ENCODE measurements at places on chromosomes 1 and 21.

GRCh38 chr1:213942061-213942460 is 45.7 kb upstream of the PROX1 start:
- DNase-seq = no peak

GRCh38 chr1:7539769-7540175 is 231.3 kb upstream of the VAMP3 start:
- DNase-seq = no peak

DNA sequence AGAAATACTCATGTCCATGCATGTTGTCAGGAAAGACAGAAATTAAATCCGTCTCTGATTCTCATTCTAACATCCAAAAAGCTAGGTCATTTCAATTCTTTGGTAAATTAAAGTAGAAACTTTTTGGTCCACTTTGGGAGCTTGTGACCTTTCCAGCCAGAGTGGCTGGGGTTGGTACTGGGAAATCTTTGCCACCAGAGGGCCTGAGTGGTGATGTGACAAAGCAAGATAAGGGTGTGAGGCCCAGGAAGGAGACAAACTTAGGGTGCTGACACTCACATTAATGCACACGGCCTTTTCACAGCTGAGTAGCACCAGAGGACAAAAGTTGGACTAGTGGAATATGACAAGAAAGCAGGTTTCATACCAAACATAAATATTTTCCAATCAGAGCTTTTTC is 144.3 kb downstream of the DNM3 start:
- peak; percentile 8 for DNase-seq

GRCh38 chr1:15353839-15354579 is 55.7 kb upstream of the EFHD2 start:
- no peak for DNase-seq

GRCh38 chr1:65009724-65010420 is 43.5 kb upstream of the JAK1 start:
- DNase-seq = no peak

DNA sequence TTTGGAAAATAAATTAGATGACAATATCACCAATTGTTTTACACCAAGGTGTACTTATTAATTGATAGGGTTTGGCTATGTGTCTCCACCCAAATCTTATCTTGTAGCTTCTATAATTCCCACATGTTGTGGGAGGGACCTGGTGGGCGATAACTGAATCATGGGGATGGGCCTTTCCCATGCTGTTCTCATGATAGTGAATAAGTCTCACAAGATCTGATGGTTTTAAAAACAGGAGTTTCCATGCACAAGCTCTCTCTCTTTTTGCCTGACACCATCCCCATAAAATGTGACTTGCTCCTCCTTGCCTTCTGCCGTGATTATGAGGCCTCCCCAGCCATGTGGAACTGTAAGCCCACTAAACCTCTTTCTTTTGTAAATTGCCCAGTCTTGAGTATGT is 131.0 kb upstream of the LMO4 start:
- DNase-seq = no peak

GRCh38 chr1:64497088-64497883 is 27.4 kb downstream of the CACHD1 start:
- DNase-seq = no peak

- DNase-seq = no peak
Observed at GRCh38 chr21:25571726-25572121, 35.6 kb downstream of the MRPL39 start.

DNA sequence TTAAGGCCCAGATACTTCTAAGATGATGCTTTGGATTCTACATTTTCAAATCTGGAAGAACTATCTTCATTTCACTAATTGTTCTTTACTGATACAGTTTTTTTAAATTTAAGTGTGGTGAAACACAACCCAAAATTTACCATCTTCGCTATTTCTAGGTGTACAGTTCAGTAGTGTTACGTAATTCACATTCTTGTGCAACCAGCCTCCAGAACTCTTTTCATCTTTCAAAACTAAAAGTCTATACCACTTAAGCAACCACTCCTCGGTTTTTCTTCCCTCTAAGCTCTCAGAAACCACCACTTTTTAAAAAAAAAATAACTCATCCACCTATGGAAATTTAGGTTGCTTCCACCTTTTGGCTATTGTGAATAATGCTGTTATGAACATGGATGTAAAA is 220.7 kb downstream of the PDE4B start:
- DNase-seq = no peak

DNA sequence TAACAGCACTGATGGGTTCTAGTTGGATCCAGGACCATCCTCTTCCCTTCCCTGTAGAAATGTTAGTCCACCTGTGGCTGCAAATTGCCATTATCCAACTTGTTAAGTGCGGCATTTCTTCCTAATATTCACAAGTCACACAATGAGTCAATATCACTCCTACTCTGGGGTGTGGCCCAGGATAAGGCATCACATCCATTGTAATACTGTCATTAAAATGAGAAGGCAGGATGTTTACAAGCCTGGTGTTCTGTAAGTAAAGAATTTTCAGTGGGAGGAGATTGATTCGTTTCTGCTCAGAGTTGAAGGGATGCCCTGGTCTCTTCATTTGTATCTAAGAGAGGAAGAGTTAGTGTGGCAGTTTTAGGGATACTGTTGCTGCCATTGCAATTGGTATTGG is 18.1 kb upstream of the ARHGAP29 start:
- DNase-seq = no peak

GRCh38 chr1:243514927-243515326 is 259.1 kb downstream of the SDCCAG8 start:
- DNase-seq = no peak
